ENCODE measurements at places on chromosomes 1 and 21. TPM values are rescaled to one million over a fixed set of nuclear protein-coding genes. Genes with fewer than 3 reads are reported as not detected.

ANP32E gene
- 28.2 TPM for total RNA-seq

USH2A gene
- 2.6 TPM for total RNA-seq

C1orf226 gene
- total RNA-seq, result 5.7 TPM

TMEM269 gene
- not detected for total RNA-seq

GJA8 gene
- not detected for total RNA-seq

KCNE2 gene
- total RNA-seq, result 0.37 TPM

SIPA1L2 gene
- total RNA-seq, result 90.2 TPM

LYPD8 gene
- not detected for total RNA-seq

KPRP gene
- total RNA-seq, result not detected

PGLYRP3 gene
- not detected for total RNA-seq

TRIM58 gene
- 0.42 TPM for total RNA-seq

OPTC gene
- not detected for total RNA-seq
